COR-L47 (cell line): ENCODE measurements at places on chromosomes 16 and 17.

DNA sequence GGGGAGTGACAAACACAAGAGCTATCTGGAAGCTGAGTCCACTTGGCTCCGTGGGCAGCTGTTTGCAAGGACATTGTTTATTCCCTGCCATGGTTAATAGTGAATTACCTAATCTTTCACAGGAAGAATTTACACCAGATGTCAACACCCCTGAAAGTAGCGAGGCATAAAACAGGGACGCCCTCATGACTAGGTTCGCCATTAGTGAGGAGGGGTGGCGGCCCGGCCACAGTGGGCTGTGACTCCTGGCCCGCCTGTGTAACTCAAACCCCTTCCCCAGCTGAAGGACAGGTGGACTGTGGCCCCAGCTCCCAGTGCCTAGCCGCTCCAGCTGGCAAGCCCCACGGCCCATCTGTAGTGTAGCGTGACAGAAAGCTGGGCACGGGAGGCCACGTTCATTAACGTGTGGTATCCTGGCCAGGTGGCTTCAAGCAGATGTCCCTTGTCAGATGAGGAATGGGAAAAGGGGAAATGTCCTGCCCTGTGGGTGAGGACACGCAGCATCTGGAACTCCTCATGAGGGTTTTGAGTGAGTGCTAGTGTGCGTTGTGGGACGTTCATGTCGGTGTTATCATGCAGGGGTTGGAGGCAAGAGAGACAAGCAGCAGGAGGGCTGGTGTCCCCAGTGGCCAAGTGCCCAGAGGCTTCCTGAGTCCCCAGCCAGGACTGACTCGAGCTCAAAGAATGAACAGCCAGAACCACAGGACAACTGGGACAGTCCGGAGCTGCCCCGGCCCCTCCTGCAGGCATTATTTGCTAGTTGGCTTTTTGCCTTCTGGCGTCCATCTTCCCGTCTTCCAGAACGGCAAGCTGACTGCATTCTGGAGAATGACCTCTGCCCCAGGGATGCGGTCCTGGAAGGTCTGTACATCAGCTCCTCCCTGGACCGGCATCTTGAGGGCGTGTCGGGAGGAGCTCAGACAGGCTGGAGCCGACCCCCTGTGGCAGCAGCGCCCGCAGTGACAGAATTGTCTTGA, 19.2 kb downstream of the KDM8 start:
- DNase-seq = no peak

DNA sequence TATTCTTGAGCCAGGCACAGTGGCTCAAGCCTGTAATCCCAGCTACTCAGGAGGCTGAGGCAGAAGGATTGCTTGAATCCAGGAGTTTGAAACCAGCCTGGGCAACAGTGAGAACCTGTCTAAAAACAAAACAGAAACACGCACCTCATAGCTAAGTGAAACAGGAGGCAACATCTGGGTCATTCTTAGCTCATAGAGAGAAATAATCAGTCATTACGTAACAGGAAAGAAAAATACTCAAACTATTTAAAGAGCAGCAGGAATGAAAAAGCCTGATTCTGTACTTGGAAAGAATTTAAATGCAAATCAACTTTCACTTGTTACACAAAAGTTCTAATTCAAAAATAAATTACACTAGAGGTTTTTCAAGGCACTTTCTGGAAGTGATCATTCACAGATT, 17.2 kb downstream of the CHCT1 start:
- DNase-seq = no peak

DNA sequence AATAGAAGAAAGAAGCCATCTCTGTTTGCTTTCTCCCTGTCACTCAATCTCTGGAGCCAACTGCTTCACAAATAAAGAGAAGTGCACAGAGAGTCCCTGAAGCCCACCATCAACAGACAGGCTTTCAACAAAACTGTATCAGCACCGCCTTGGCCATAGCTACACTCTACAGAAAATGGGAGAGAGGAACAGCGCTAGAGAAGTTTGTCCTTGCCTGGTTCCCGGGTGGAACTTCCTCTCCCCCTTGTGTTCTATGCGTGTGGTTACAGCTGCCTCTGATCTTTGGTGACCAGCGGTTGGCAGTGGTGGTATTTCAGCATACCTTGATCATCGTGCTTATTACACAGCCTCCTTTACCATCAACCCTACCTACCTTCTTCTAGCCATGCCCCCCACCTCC, 91.4 kb upstream of the CCL2 start:
- DNase-seq = no peak

DNA sequence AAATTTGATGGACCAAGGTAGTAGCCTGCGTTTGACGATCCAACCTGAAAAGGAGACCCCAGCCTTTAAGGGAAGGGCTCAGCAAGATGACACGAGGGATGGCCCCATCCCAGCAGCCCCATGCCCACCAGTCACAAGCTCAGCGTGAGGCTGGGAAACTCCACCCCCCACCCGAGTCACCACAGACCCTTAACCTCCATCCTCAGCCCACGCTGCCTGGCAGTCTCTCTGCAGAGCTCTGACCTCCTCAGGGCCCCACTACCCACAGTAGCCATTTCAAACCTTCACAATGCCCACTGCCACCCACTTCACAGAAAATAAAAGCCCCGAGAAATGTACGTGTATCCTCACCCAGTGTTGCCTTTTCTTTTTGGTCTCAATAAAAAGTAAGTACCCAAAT, 18.7 kb downstream of the USP36 start:
- no peak for DNase-seq

DNA sequence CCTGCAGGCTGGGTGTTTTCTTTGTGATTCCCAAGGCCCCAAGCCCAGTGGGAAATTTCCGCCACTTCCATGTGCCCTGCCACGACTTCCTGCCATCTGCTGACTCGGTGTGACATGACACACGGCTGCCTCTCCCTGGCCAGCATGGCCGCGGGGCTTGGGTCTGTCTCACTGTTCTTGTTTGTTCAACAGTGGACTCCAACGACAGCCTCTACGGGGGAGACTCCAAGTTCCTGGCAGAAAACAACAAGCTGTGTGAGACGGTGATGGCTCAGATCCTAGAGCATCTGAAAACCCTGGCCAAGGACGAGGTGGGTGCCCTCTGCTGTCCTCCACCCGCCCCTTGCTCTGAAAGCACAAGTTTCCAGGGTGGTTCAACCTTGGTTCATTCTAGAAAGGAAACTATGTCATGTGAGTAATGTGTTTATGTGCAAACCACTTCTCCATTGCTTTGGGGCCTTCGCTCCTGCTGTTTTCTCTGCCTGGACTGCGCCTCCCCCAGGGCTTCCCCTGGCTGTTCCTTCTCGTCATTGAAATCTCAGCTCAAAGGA, 26.8 kb downstream of the KNOP1 start:
- DNase-seq = no peak

DNA sequence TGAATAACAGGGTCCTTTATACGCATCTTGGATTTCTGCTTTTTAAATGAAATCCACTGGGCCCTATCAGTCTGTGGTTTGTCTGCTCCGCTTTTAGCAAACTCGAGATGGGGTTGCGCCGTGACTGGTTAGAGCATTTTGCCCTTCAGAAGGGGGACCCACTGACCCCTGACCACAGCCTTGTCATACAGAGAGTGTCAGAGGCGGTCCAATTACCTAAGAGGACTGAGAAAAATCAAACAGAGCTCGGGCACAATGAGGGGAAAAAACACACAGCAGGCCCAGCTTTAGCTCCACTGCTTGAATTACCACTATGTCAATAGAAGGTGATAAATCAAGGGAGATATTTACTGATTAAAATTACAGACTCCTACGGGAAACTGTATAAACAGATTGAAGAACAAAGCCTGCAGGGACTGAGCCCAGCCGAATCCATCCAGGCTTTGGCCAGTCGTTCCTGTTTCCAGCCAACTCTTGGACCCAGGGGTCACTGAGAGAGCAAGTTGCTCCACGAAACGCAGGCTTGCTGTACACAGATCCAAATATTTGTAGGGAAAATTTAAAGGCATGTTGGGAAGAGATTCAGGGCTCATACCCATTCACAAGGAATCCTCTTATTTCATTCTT, 131.9 kb upstream of the ZFHX3 start:
- DNase-seq = peak; percentile 57

DNA sequence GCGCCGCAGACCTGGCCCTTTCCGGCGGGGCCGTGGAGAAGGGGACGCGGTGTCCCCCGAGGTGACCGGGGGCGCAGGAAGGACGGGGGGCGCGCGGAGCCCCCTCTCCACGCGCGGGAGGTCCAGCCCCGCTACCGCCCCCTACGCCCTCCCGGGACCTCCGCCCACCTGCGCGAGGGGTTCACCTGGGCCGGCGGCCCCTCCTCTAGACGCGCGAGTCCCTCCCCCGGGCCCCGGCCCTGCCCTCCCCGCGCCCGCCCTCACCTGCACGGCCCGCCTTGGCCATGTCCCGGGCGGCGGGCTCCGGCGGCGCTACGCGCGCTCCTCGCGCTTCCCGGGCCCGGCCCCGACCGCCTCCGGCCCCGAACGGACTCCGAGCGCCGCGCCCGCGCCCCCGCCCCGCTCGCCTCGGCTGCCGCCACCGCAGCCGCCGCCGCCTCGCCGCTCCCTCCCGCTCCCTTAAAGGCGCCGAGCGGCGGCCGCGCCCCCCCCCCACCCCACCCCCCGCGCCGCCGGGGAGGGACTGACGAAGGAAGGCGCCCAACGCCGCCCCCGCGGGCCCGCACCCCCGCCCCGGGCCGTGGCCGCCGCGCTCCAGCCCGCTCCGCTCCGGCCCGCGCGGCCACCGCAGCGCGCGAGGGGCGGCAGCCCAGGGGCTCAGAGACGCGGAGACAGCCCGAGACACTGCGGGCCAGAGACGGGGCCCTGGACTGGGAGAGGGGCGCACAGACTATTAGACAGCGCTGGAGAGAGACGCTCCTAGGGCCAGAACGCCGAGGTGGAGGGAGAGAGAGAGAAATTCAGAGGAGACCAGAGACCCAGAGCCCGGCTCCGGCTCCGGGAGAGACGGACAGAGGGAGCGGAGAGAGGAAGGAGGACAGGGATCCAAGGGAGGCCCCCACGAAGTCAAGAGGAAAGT, at the start of gene PITPNM3:
TSS of gene PITPNM3 (minus strand) at position 435 of the 919 bp plus-strand sequence. CDS start at position 286, 149 bp downstream.
- DNase-seq = no peak

- DNase-seq = no peak
These were observed 1460.0 kb upstream of the CDH8 start for GRCh38 chr16:63496282-63496681.

GRCh38 chr16:72291531-72291981, 119.6 kb upstream of the PMFBP1 start:
- DNase-seq = no peak

GRCh38 chr16:47493381-47494337, 32.5 kb downstream of the PHKB start:
- no peak for DNase-seq

DNA sequence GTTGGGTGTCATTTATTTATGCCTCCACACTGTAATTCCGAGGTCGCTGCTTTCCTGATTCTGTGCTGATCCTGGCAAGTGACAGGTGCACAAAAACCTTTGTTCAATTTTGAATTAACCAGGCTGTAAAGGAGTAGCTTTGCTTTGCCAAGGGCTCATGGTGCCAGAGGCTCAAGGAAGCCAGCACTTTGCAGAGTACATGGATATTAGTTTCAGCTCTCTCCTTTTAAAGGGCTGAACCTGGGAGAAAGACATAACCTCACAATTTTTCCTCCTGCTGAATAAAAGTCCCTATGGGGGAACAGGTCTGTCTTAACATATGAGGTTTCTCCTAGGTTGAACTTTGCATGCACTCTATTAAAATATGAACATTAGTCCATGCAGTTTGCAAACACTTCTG, 227.6 kb upstream of the WSB1 start:
- no peak for DNase-seq

DNA sequence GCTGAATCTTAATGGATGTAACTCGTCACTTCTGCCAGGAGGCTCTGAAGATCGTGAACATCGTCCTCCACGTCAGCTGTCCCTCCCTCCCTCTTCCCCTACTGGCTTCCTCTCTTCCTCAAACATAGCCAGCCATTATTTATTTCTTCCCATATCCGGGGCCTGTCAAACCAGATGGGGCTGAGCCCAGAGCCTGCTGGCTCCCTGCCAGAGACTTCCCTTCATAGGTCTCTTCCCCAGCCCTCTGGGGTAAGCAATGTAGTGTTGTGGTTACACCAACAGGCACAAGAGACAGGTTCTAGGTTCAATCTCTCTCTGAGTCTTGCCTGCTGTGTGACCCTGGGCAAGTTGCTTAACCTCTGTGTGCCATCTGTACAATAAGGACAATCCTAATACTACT, 40.1 kb upstream of the ZFP90 start:
- DNase-seq = peak; percentile 62

DNA sequence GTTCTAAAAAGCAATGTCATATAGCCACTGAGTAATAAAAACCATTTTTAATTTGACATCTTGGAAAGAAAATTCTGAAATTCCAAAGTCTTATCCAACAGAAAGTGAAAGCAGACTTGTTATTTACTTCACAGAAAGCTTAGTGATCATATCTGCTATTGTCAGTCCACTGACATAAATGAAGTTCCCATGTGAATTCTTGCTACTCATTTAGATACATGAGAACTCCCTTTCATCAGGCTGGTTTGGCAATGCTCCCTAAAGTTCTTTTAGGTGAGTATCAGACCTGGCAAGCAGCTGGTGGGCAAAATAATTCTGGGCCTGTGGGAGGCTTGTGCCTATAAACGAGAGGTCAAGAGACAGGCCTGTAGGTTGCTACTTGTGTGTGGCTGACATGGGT, 23.4 kb downstream of the NME2 start:
- DNase-seq = no peak

GRCh38 chr17:48960834-48961515, 7.4 kb downstream of the GIP start:
- no peak for DNase-seq

- DNase-seq = no peak
These were observed 155.1 kb upstream of the CCL2 start for GRCh38 chr17:34099859-34100515.

GRCh38 chr17:72380120-72380519, 259.3 kb downstream of the SOX9 start:
- no peak for DNase-seq

DNA sequence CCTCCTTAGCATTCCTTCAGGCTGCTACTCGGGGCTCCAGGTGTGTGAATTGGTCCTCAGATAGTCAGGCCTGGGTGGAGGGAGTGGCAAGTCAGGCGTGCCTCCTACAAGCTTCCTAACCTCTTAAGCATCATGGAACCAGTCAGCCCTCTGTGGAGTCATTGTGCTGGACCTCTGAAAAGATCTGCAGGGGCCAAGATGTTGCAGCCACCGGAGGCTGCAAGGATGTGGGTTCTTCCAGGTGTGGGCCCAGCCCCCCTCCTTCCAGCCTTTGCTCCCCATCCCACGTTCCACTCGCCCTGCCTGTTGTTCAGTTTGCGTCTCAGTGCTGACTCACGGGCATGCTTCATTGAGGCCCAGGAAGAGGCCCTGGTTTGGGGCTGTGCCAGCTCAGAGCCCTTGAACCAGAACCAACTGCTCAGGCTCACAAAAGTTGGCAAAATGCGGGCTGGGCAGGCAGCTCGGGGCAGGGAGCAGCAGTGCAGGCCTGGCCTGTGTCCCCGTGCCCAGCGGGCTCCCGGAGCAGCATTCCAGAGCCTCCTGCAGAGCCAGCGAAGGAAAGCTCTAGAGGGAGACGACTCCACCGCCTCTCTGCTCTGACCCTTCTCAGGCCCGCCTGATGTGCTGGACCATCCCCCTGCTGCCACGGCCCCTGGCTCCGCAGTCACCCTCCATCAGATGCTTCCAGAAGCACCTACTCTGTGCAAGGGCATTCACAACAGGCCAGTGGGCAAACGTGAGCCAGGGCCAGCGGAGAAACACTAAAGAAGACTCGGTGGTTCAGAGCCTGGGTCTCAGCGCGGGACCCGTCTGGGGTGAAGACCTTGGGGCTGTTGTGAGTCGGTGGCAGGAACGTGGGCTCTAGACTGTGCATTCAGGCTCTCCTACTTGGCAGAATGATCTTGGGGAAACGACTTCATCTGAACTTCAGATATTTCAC, 7.5 kb downstream of the LDHD start:
- DNase-seq = no peak
